Tracheal epithelial cell (primary cell): ENCODE measurements at places on chromosomes 7 and 10. TPM values are rescaled to one million over a fixed set of nuclear protein-coding genes. Genes with fewer than 3 reads are reported as not detected.

Gene ERVW-1
- total RNA-seq, result not detected in 2 replicates

Gene ITPRID1
- not detected in 2 replicates for total RNA-seq

Gene PDZD7
- total RNA-seq, result 1.1 and 2.4 TPM in 2 replicates

Gene LRGUK
- under 0.01 TPM in 1 of 2 replicates, not detected in the other for total RNA-seq

Gene CLRN3
- total RNA-seq, result not detected in 2 replicates

Gene PGAM2
- 1.3 TPM in 1 of 2 replicates, not detected in the other for total RNA-seq

Gene OR9A2
- not detected in 2 replicates for total RNA-seq

Gene FRMD4A
- total RNA-seq, result 2.2 and 2.3 TPM in 2 replicates

Gene NACAD
- total RNA-seq, result under 0.01 and 0.96 TPM in 2 replicates

Gene AMZ1
- under 0.01 and 0.24 TPM in 2 replicates for total RNA-seq

Gene ECHDC3
- total RNA-seq, result 3.6 and 12.5 TPM in 2 replicates

Gene RGR
- total RNA-seq, result not detected in 2 replicates

Gene UNCX
- not detected in 2 replicates for total RNA-seq

Gene FAM25G
- total RNA-seq, result not detected in 2 replicates

Gene MYO3A
- 0.43 TPM in 1 of 2 replicates, not detected in the other for total RNA-seq

Gene ZC3HAV1
- 15.4 and 20.5 TPM in 2 replicates for total RNA-seq

Gene LRRD1
- total RNA-seq, result not detected in 2 replicates

Gene IRF5
- 8.9 and 13.9 TPM in 2 replicates for total RNA-seq

Gene DNA2
- total RNA-seq, result 3.8 and 5.1 TPM in 2 replicates
